ENCODE measurements at places on chromosomes 6 and 20. TPM values are rescaled to one million over a fixed set of nuclear protein-coding genes. Genes with fewer than 3 reads are reported as not detected.

DNA sequence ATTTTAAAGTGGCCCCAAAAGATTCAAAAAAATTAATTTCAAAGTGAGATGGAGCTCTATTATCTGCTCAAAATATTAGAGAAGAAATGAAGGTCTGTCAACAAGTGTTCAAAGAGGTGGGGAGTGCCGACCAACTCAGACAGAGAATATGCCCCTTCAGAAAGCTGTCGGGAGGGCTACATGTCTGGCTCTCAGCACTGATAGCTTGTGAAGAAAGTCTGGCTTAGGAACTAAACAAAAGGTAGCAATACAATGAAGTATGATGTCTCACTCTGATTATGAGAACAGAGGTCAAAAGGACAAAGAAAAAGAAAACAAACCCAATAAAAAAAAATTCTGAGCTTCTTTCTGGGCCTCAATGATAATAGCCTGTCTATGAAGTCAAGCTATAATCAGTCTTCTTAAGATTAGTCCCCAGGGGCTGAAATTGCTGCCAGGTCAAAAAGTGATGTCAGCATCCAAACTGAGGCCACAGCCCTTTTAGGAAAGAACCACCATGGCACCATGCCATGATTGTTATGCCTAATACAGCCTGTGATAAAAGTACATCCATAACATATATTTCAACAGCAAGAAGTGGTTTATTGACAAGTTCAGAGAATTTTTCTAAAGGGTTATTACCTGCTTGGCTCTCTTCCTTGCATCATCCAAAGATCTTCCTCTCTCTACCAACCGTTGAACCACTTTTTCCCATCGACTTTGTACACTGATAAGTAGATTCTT, 150.9 kb downstream of the DST start:
- DNase-seq, result peak; percentile 69

DNA sequence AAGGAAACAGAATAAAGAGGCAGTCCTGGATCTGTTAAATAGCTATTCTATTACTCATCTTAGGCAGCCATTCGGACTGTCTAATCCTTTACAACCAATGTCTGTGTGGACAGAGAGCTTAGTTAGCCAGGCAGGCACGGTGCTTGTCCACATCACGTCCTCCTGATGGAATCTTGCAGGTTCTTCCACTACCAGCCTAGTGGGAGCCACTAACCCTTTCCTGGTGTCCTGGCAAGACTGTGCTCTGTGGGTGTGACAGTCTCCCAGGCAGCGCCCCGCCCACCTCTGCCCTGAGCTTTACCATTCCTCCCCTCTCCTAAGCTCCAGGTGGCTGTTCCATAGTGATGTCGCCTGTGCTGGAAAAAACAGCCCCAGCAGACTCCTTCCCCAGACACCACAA, 78.3 kb upstream of the CLDN20 start:
- DNase-seq, result no peak

DNA sequence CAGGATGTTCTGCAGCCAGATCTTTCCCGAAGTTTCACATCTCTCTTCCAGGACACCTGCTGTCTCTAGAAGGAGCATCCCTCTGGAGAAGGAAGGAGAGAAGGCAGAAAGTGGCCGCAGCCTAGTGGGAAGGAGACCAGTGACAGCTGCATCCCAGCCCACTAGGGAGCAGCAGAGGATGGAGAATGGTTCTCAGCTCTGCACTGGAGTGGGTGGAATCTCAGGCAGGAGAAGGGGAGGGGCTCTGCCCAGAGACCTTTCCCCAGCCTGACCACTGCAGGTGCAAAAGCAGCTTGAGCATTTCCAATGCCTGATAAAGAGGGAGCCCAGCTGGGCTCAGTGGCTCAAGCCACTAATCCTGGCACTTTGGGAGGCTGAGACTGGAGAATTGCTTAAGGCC, 32.3 kb downstream of the NCR2 start:
- DNase-seq, result peak; percentile 45

- no peak for DNase-seq
Observed at GRCh38 chr6:166262743-166263515, 45.3 kb downstream of the PRR18 start.

DNA sequence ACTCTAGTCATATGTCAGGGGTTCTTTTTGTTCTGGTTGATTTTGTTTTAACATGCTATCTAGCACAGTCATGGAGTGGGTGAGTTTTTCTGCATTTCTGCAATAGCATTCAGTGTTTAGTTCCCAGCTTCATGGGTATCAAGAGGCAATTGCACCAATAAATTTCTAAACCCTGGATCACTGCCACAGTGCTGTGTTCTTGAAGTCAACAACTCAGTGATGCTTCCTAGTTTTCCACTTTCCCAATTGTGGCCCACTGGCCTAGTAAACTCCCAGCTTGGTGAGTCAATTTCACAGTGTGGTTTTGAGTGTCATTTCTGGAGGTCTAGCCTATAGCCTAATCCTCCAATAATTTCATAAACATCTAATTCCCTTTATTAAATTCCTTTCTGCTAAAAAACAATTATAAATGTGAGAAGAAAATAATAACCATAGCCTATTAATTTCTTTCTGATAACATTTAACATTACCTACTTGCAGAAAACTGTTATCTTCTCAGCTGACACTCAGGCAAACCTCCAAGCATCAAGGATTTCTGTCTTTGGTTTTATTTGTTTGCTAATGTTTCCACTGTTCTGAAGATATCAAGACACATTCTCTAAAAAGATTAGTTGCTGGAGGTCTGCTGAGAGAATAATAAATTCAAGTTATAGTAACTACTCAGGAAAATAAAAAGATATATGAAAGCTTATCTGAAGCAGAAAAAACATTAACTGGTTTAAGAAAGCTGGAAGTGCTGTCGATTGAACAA, 89.9 kb downstream of the PDE7B start:
- DNase-seq, result no peak

DNA sequence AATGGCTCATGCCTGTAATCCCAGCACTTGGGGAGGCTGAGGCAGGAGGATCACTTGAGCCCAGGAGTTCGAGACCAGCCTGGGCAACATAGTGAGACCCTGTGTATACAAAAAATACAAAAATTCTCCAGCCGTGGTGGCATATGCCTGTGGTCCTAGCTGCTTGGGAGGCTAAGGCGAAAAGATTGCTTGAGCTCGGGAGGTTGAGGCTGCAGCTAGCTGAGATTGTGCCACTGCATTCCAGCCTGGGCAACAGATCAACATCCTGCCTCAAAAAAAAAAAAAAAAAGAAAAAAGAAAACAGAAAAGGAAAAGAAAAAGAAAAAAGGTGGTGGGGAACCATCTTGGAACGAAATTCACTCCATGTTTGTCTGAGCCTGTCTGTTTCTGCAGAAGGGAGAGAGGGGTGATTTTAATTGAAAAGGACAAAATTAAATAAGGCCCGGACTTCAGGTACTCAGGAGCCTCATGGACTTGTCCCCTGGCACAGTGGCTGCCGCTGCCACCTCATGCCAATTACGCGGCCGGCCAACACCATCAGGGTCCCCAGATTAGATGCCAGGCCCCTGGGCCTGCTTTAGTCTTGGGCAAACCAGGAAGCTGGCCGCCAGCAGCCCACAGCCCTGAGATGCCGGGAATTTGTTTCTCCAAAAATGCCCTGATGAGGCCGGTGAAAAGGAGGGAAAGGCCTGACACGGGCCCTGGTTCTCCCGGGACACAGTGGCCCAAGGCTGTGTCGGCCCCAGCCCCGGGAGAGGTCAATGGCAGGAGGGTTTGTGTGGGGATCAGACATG, 37.8 kb upstream of the STX16 start:
- no peak for DNase-seq

DNA sequence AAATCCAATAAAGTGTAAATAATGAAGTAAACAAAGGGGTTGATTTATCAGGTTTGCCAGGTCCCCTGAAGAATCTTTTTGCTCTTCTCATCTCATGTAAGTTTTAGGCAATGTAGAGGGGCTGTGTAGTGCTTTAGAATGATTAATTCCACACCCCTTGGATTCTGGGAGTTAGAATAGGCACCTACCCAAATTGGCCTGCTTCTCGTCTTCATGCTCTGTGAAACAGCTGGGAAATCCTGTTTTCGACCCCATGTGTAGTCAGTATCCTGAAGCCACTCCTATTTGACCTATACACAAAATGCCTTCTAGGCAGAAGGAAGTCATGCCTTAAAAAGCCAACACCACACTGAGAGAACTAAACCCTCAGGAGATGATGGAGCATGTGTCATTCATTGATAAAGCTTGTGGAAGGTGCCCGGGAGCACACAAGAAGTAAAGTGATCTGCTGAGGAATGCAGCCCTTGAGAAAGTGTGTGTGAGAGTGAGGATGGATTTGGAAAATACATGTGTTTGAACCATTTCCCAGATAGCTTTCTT, 170.9 kb downstream of the KLHL32 start:
- DNase-seq, result no peak

- DNase-seq, result no peak
Observed at GRCh38 chr20:62030834-62031434, 34.7 kb downstream of the TAF4 start.

GRCh38 chr6:40671001-40671693, 84.0 kb upstream of the LRFN2 start:
- no peak for DNase-seq

GRCh38 chr6:159682295-159682694, 10.7 kb downstream of the SOD2 start:
- DNase-seq, result no peak

DNA sequence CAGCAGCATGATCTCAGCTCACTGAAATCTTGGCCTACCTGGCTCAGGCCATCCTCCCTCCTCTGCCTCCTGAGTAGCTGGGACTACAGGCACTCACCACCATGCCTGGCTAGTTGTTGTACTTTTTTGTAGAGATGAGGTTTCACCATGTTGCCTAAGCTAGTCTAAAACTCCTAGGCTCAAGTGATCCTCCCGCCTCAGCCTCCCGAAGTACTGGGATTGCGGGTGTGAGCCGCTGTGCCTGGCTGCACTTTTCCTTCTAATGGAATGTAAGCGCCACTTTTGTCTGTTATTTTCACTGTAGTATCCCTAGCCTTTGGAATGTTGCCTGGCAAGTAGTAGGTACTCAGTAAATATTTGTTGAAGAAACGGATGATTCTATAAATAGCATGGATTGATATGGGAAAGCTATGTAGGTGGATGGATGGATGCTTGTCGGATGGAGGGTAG, 10.4 kb upstream of the TRIB3 start:
- no peak for DNase-seq

- DNase-seq, result no peak
Observed at GRCh38 chr6:34638834-34639736, 57.5 kb downstream of the ILRUN start.

GRCh38 chr6:88144637-88145297, 21.4 kb downstream of the CNR1 start:
- DNase-seq, result no peak

- DNase-seq, result peak; percentile 57
Observed at GRCh38 chr6:136035378-136036070, 184.0 kb downstream of the PDE7B start.

DNA sequence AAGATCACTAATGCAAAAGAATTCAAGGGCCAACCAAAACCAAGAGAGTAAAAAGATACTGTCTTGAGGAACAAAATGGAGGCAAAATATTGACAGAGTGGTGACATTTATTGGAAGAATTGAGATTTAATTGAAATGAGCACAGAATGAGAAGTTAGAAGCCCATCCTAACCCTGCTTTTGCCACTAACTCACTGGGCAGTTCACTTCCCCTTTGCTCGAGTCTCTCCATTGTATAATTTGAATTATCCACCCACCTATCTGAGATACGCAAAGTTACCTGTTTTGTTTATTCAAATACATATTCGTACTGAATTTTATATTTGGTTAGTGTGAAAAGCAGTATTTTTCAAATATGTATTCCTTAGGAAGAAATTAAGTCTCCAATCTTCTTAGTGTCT, 204.5 kb upstream of the PRDM1 start:
- DNase-seq, result no peak

Gene EDEM2
- total RNA-seq, result 14.4 TPM

Gene PTCRA
- not detected for total RNA-seq

Gene ZNF334
- 0.31 TPM for total RNA-seq

Gene TSHZ2
- 7.7 TPM for total RNA-seq

Gene HAO1
- not detected for total RNA-seq

Gene KHDC1L
- total RNA-seq, result not detected
